Regular cardiac myocyte (primary cell): ENCODE measurements at places on chromosomes 16 and 17. TPM values are rescaled to one million over a fixed set of nuclear protein-coding genes. Genes with fewer than 3 reads are reported as not detected.

The SOX15 gene
- total RNA-seq, result 0.28 and 0.38 TPM in 2 replicates

The ABCC6 gene
- total RNA-seq, result 0.19 and 1.1 TPM in 2 replicates

The CDK10 gene
- 39.9 and 55.2 TPM in 2 replicates for total RNA-seq

The WNT9B gene
- total RNA-seq, result under 0.01 TPM in 1 of 2 replicates, not detected in the other

The REXO5 gene
- total RNA-seq, result 5.4 and 9.6 TPM in 2 replicates

The DNAAF1 gene
- not detected in 2 replicates for total RNA-seq
